ENCODE measurements at places on chromosomes 13 and 19.

DNA sequence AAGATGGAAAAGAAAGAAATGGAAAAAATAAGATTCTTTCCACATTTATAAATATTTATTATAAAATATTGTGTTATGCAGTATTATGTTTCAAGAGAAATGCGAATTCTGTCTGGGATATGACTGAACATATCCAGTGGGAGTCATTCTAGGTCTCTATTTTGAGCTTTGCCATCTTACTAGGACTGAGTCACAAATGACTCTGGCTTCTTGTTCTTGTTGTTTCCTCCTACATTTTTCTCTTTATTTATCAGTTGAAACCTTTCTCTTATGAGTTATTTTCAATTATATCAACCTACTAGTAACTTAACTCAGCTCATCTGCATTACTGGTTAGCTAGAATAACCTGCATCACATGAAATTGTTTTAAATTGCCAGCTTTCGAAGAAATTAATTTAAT, 1247.3 kb downstream of the SLITRK1 start:
- no peak for DNase-seq

- DNase-seq: no peak
Measured at GRCh38 chr13:97307882-97308624, 85.9 kb downstream of the MBNL2 start.

DNA sequence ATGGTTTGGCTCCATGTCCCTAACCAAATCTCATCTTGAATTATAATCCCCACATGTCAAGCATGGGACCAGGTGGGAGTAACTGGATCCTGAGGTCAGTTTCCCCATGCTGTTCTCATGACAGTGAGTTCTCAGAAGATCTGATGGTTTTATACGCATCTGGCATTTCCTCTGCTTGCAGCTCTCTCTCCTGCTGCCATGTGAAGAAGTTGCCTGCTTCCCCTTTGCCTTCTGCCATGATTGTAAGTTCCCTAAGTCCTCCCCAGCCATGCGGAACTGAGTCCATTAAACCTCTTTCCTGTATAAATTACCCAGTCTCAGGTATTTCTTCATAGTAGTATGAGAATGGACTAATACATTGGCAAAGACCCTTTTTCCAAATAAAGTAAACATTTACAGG, 96.8 kb downstream of the TSHZ3 start:
- no peak for DNase-seq

DNA sequence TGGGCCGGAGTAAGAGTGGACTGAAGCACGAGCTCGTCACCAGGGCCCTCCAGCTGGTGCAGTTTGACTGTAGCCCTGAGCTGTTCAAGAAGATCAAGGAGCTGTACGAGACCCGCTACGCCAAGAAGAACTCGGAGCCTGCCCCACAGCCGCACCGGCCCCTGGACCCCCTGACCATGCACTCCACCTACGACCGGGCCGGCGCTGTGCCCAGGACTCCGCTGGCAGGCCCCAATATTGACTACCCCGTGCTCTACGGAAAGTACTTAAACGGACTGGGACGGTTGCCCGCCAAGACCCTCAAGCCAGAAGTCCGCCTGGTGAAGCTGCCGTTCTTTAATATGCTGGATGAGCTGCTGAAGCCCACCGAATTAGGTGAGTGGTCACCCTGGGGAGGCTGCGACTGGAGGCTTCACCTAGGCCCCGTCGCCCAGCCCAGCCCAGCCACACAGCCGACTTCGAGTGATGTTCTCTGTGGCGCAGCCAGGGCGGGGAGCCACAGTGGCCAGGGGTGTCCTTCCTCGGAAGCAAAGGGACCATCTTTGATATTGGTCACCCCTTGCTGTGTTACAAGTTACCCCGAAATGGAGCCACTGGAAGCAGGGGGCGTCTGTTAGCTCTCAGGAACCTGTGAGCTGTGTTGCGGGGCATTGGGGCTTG, 5.6 kb downstream of the PIAS4 start:
- no peak for DNase-seq

- DNase-seq: no peak
Measured at GRCh38 chr19:32203161-32203560, 142.2 kb upstream of the ZNF507 start.

DNA sequence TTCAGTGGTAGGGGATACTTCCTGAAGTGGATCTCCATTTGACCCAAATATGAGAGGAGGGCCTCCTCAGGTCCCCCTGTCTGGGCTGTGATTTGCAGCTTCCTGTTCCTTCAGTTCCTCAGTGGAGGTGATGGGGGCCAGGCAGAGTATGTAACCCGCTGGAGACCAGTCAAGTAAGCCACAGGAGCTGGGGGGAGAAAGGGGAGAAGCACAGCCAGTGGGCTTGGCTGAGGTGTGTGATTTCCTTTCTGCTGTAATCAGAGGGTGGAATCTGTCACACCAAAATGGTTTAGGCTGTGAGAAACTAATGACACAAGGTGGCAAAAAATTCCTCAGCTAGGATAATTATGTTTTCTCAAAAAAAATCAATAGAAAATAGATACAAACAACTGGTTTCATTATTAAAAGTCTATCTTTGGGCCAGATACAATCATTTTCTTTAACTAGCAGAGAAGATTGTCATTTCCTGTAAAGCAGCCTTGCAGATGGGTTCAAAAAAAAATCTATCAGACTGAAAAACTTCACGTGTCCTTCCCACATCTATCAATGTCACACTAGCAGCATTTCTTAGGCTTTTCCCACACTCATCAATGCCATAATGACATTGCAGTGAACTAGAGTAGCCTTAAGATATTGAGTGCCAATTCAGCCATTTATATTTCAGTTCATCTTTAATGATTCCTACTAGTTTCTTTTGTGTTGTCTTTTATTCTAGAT, 1660.3 kb downstream of the EFNB2 start:
- no peak for DNase-seq

DNA sequence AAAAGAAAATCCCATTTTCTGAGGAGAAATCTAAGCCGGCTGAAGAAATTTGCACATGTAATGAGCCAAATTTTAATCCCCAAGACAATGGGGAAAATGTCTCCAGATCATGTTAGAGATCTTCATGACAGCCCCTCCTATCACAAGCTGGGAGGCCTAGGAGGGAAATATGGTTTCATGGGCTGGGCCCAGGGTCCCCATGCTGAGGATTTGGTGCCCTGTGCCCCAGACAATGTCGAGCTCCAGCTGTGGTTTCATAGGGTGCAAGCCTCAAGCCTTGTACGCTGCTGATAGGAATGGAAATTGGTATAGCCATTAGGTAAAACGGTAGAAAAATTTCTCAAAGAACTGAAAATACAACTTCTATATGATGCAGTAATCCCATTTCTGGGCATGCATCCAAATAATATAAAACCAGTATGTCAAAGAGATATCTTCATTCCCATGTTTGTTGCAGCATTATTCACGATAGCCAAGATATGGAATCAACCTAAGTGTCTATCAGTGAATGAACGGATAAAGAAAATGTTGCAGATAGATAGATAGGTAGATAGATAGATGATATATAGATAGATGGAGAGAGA, 19.3 kb upstream of the FREM2 start:
- DNase-seq: no peak

- DNase-seq: no peak
Measured at GRCh38 chr19:49807058-49807903, 5.8 kb downstream of the FUZ start.

- no peak for DNase-seq
Measured at GRCh38 chr13:45370922-45371406, 30.0 kb upstream of the TPT1 start.
